ENCODE measurements at places on chromosomes 7 and 10.
A peak's percentile ranks its signal among the peaks of the same experiment; 100 is the strongest.

DNA sequence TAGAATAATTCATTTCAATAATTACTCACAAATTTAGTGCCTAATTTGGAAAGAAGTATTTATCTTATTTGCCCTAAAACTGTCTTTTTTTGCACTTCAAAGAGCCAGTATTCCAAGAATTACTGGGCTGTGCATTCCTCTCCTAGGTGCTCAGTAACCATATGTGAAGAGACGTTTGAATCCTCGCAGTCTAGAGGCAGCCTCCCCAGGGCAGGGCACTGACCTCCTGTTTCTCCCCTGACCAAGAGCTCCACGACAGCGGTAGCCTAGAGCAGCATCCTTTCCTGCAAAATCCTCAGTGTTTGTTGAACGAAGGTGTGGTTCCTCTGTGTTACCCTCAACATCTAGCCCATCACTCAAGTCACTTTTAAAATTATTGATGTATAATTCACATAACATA, 113.1 kb downstream of the EEPD1 start:
- H3K4me3 ChIP-seq: no peak overlapping the region
- H3K4me1 ChIP-seq: peaks cover 42% of the 10 kb centered on the region

GRCh38 chr10:91051829-91052228, 130.9 kb upstream of the ANKRD1 start:
- H3K27ac ChIP-seq: no peak overlapping the region
- H3K4me3 ChIP-seq: no peak overlapping the region
- H3K4me1 ChIP-seq: peaks cover 12% of the 10 kb centered on the region
- no peaks in the 10 kb centered on the region for H3K36me3 ChIP-seq
- no peaks in the 10 kb centered on the region for H3K27me3 ChIP-seq
- DNase-seq: no peak

- H3K4me3 ChIP-seq: no peak overlapping the region
- H3K4me1 ChIP-seq: peaks cover 6% of the 10 kb centered on the region
- no peak overlapping the region for H3K27ac ChIP-seq
- DNase-seq: no peak
- no peaks in the 10 kb centered on the region for H3K36me3 ChIP-seq
- peaks cover 27% of the 10 kb centered on the region for H3K27me3 ChIP-seq
Measured at GRCh38 chr10:131702531-131703356, 198.1 kb upstream of the PPP2R2D start.

DNA sequence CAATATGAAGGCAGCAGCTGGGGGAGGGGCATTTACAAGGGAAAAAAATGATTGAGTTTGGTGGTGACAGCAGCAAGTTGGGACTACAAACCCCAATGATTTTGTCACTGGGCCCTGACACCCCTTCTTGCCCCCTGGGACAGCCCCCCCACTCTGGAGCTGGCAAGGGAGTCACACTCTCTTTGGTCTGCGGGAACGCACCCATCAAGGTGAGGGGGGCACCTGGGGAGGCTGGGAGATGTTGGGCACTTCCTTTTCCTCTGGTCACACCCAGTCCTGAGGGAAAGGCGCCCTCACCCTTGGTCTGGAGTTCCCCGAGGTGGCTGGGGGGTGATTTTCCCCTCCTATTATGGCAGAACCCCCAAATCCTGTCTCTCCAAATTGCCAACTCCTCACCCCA, 24.4 kb downstream of the EPHB4 start:
- H3K27ac ChIP-seq: peak overlapping the region; percentile 11
- no peak overlapping the region for H3K4me3 ChIP-seq
- no peaks in the 10 kb centered on the region for H3K27me3 ChIP-seq
- no peak for DNase-seq

DNA sequence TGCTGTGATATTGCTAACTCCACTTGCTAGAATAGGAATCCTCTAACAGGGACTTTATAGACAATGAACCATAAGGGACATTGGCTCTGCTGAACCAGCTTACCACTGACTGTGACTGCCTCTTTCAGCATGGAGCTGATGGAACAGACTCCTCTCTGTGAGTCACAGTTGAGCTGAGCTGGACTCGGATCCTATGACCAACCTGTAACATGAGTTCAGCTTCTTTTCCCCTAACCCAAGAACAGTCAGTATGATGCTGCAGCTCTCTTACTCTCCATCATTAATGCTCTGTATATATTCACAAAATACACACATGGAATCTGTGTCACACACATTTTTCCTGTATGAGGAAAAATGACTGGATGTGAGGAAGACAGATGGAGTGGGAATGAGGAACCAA, 177.9 kb upstream of the BET1 start:
- no peaks in the 10 kb centered on the region for H3K36me3 ChIP-seq
- peaks cover 10% of the 10 kb centered on the region for H3K4me1 ChIP-seq
- H3K27me3 ChIP-seq: no peaks in the 10 kb centered on the region
- H3K27ac ChIP-seq: no peak overlapping the region
- H3K4me3 ChIP-seq: no peak overlapping the region
- DNase-seq: no peak

- no peak overlapping the region for H3K27ac ChIP-seq
- no peak overlapping the region for H3K4me3 ChIP-seq
- no peak for DNase-seq
- no peaks in the 10 kb centered on the region for H3K27me3 ChIP-seq
Measured at GRCh38 chr7:22275661-22276060, 81.3 kb downstream of the RAPGEF5 start.

GRCh38 chr7:116340201-116340847, 130.0 kb downstream of the TES start:
- no peak for DNase-seq
- H3K36me3 ChIP-seq: no peaks in the 10 kb centered on the region
- H3K4me3 ChIP-seq: no peak overlapping the region
- H3K27me3 ChIP-seq: no peaks in the 10 kb centered on the region
- H3K27ac ChIP-seq: no peak overlapping the region
- peaks cover 3% of the 10 kb centered on the region for H3K4me1 ChIP-seq

DNA sequence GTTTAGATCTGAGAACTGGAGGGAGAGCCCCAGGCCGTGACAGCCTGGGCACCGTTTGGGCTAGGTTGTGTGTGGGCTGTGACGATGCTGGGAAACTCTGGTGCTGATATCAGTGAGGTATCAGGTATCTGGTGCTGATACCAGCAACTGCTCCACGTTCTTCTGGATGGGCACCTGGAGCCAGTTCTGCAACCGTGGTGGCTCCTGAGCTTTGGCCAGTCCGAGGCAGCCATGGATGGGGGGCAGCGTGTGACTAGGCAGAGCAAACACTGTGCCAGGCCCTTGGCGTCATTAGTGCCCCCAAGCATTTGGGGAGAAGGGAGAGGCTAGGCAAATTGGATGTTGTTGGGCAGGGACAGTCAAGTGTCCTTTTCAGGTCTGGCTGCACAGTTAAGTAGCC, 57.9 kb downstream of the ZNF467 start:
- no peaks in the 10 kb centered on the region for H3K27me3 ChIP-seq
- DNase-seq: peak; percentile 39

DNA sequence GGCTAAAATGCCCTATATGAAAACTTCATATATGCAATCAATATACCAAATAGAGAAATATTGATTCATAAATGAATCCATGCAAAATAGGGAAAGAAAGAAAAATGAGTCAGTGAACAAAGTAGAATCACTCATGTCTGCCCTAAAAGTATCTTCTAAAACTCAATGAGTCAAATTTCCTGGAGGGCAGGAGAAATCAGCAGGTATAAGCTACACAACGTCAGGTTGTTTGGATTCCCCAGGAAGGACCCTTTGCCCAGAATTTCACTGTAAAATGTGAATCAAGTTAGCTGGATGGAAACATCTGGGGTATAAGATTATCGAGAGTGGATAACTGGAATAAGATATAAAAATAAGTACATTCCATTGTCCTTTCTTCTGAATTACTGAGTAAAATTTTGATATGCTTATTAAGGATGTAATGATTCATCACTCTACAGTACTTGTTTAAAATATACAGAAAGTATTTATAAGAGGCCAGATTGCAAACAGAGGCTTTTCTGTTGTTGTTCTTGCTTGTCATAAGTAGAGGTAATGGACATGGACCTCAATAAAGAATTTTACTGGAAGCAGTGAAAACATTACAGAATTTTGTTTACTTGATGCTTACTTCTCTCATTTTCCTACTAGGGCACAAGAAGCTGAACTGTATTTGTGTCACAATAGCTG, 99.0 kb downstream of the AGMO start:
- H3K27ac ChIP-seq: no peak overlapping the region
- H3K27me3 ChIP-seq: no peaks in the 10 kb centered on the region
- DNase-seq: no peak
- no peaks in the 10 kb centered on the region for H3K36me3 ChIP-seq

GRCh38 chr10:93186653-93187052, 113.0 kb downstream of the CYP26A1 start:
- no peak overlapping the region for H3K27ac ChIP-seq
- no peak overlapping the region for H3K4me3 ChIP-seq
- DNase-seq: no peak
- H3K36me3 ChIP-seq: no peaks in the 10 kb centered on the region
- H3K27me3 ChIP-seq: no peaks in the 10 kb centered on the region

DNA sequence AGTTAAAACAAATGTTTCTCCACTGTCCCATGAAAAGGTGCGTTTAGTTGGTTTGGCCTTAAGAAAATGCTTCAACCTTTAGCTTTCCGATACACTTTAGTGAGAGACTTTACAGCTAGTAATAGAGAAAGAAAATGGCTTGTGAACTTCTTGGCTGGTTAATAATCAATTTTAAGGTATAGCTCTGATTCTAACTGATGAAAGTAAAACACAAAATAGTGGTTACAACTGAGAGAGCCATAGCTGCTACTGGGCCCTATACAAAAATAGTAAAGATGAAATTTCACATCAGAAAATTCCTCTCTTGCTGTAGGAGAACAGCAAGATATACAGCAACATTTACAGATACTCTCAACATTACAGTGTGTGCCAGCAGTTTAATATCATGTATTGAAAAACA, 371.4 kb downstream of the PHTF2 start:
- no peaks in the 10 kb centered on the region for H3K27me3 ChIP-seq
- no peak for DNase-seq
- no peaks in the 10 kb centered on the region for H3K36me3 ChIP-seq
- no peak overlapping the region for H3K27ac ChIP-seq
- peaks cover 24% of the 10 kb centered on the region for H3K4me1 ChIP-seq
- H3K4me3 ChIP-seq: no peak overlapping the region

- peaks cover 27% of the 10 kb centered on the region for H3K4me1 ChIP-seq
- peaks cover 13% of the 10 kb centered on the region for H3K27me3 ChIP-seq
- H3K27ac ChIP-seq: no peak overlapping the region
- no peaks in the 10 kb centered on the region for H3K36me3 ChIP-seq
Measured at GRCh38 chr10:63719226-63719856, 198.1 kb downstream of the REEP3 start.

DNA sequence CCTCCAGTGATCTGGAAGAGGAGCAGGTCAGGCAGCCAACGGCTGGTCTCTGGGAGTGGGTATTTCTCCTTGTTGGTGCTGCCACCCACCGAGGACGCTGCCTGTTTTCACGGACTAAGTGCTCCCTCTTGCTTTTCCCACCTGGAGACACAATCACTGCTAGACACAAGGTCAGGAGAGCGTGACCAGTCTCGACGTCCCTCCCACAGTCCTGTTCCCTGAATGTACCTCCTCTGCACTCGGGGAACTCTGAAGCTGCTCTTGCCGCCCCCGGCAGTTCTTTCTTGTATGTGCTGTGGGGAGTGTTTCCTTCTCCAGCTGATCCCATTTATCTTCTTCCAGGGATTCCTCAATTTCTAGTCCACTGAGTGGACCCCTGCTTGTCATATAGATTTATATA, 89.4 kb downstream of the CYTH3 start:
- peaks cover 20% of the 10 kb centered on the region for H3K36me3 ChIP-seq
- H3K4me1 ChIP-seq: no peaks in the 10 kb centered on the region
- H3K27ac ChIP-seq: no peak overlapping the region
- no peak for DNase-seq

GRCh38 chr10:123926401-123927264, 35.0 kb upstream of the CPXM2 start:
- no peak overlapping the region for H3K4me3 ChIP-seq
- H3K4me1 ChIP-seq: no peaks in the 10 kb centered on the region
- H3K36me3 ChIP-seq: no peaks in the 10 kb centered on the region
- peaks cover 26% of the 10 kb centered on the region for H3K27me3 ChIP-seq
- DNase-seq: no peak

DNA sequence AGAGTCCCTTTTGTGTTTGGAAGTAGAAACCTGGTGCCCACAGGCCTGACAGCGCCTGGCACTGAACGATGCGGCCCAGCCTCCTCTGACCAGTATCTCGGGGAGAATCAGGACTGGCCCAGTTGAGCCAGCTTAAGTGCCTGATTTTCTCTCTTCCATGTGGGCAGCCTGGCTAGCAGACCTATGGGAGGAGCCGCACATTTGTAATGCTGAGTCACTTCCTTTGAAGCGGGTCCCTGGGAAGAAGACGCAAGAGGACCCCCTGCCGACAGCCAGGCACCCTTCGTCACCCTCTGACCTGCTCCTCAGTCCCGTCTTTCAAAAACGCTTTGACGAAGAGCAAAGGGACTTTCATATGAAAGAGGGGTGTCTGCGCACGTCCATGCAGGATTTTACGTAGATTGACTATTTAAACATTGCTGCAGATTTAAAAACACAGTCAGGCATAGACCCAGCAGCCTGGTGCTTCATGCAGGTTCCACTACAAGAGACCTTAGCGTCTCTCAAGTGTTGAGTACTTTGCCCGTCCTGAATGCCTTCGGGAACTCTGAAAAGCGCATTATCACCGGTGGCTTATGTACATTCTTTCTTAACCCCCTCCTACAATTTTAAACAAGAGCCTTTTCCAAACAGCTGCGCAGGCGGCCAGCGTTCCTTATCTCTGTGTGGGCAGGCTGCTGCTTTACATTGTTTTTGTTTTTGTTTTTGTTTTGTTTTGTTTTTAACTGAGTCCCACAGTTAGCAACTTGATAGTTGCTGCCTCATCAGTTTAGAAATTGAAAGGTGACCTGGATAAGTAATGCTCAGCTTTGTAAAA, 36.5 kb upstream of the AP5Z1 start:
- H3K27me3 ChIP-seq: no peaks in the 10 kb centered on the region
- peak overlapping the region; percentile 94 for H3K27ac ChIP-seq
- H3K4me3 ChIP-seq: peak overlapping the region; percentile 55
- peaks cover 18% of the 10 kb centered on the region for H3K36me3 ChIP-seq

DNA sequence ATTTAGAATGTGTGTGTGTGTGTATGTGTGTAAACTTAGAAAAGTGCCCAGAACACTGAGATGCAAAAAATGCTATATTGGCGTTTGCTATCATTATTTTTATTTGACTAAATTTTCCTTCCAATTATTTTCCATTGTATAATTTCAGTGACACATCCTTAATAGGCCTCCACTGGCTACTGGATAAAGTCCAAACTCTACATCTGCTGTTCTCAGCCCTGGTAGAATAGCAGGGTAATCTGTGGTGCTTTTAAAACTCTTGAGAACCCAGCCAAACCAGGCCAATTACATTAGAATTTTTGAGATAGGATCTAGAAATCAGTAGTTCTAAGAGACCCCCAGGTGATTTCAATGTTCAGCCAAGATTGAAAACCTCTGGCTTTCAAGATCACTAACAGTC, 66.4 kb downstream of the ZNF503 start:
- no peak overlapping the region for H3K4me3 ChIP-seq
- no peak for DNase-seq
- peaks cover 2% of the 10 kb centered on the region for H3K36me3 ChIP-seq
- no peaks in the 10 kb centered on the region for H3K4me1 ChIP-seq
- no peak overlapping the region for H3K27ac ChIP-seq
- peaks cover 45% of the 10 kb centered on the region for H3K27me3 ChIP-seq

GRCh38 chr7:12685550-12685949, 1.9 kb upstream of the ARL4A start:
- H3K4me3 ChIP-seq: peak overlapping the region; percentile 93
- peak overlapping the region; percentile 62 for H3K27ac ChIP-seq
- no peaks in the 10 kb centered on the region for H3K36me3 ChIP-seq
- H3K27me3 ChIP-seq: no peaks in the 10 kb centered on the region
- DNase-seq: no peak

Data from mesothelial cell of epicardium (in vitro differentiated cells).